ENCODE measurements at places on chromosomes 12 and 14. TPM values are rescaled to one million over a fixed set of nuclear protein-coding genes. Genes with fewer than 3 reads are reported as not detected.
A peak's percentile ranks its signal among the peaks of the same experiment; 100 is the strongest.

DNA sequence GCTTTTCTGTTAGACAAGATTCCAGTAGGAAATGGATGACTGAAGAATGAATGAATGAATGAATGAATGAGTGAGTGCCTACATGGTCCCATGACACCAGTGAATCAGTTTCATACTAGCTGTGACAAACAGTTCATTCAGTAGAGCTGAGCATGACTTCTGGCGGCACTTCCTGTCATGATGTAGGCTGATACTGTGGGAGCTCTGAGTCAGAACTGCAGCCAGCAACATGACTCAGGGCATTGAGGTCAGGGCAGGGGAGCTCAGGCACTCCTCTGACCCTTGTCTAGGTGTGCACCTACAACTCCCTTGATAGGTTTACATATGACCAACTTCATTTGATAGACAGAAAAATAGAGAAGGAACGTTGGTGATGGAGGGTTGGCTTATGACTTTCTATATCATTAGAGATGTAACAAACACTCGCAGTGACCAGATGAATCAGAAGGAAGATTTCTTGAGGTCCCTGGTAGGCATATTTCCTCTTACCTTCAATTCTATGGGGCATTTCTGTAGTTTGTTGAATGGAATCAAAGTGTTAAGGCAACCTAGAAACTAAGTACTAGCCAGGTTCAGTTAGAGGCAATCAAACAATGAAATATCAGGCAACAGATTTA is 139.3 kb upstream of the ARHGAP5 start:
- peak; percentile 97 for DNase-seq

DNA sequence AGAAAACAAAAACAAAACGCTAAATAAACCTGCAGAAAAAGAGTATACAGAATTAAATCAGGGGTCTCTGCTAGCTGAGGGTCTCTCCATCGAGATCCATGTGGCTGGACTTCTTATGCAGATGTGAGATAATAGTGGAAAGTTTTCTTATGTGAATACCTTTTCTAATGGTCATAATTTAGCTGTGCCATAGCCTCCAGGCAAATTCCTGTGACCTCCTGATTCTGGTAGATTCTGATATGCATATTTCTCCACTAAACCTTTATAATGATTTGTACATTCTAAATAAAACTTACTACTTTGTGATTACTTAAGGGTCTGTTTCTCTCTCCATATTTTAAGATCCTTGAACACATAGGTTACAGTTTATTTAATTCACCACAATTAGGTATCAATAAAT is 1002.6 kb downstream of the GALC start:
- DNase-seq, result peak; percentile 61

GRCh38 chr12:96197503-96198272 is 3.5 kb downstream of the ELK3 start:
- peak; percentile 98 for DNase-seq

- peak; percentile 32 for DNase-seq
These were observed 544.2 kb downstream of the FOXG1 start for GRCh38 chr14:29310757-29311156.

GRCh38 chr14:70821584-70822529 is 12.5 kb upstream of the MAP3K9 start:
- no peak for DNase-seq

DNA sequence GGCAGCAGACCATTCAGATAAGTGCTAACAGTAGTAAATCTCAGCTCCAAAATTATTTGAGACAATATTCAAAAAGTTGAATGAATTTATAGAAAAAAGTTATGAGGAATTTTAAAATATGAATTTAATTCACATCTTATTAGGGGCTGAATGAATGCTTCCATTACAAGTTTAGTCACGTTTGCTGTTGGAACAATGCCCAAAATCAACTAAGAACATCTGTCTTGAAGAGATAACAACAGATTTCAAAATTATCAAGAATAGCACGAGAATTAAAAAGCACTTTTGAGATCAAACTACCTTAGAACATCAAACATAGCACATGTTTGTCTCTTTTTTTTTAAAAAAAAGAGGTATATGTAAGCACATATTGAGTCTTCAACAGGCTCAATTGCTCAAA is 115.4 kb upstream of the PPFIA2 start:
- DNase-seq, result no peak

NGB gene
- 0.35 TPM for total RNA-seq

All from renal cortical epithelial cell (primary cell).